DMS79 (cell line): ENCODE measurements at places on chromosomes 6 and 20.

GRCh38 chr6:41692730-41693129 lies 42.7 kb downstream of the TFEB start:
- no peak for DNase-seq

DNA sequence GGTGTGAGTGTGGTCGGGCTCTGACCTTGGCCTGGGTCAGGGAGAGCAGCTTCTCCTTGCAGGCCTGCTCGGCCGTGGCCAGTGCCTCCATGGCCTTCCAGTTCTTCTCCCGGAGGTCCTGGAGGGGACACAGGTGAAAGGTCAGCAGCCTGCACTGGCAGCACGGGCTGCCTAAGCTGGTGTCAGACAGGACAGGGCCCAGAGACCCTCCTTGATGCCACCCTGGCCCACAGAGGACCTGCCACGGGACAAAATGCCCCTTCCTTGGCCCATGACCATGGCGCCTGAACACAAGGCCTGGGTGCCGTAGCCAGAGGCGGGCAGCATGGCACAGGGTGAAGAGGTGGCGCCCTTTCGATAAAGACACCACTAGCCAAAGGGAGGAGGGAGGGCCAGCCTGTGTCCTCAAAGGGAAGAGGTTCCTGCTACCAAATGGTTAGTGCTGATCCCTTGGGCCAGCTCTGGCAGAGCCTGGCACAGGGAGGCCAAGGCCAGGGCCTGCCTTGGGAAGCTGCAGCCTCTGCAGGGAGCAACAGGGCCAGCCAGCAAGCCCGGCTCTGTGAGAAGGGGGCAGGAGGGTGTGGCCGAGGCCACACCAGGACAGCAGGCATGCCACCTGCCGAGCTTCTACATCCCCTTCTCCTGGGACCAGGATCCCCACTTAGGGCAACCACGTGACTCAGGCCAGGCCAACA lies 54.8 kb downstream of the DSTN start:
- no peak for DNase-seq

- no peak for DNase-seq
Measured at GRCh38 chr6:101397199-101397598, 3.7 kb downstream of the GRIK2 start.

- peak; percentile 71 for DNase-seq
Measured at GRCh38 chr6:148577687-148578488, 168.9 kb upstream of the UST start.

DNA sequence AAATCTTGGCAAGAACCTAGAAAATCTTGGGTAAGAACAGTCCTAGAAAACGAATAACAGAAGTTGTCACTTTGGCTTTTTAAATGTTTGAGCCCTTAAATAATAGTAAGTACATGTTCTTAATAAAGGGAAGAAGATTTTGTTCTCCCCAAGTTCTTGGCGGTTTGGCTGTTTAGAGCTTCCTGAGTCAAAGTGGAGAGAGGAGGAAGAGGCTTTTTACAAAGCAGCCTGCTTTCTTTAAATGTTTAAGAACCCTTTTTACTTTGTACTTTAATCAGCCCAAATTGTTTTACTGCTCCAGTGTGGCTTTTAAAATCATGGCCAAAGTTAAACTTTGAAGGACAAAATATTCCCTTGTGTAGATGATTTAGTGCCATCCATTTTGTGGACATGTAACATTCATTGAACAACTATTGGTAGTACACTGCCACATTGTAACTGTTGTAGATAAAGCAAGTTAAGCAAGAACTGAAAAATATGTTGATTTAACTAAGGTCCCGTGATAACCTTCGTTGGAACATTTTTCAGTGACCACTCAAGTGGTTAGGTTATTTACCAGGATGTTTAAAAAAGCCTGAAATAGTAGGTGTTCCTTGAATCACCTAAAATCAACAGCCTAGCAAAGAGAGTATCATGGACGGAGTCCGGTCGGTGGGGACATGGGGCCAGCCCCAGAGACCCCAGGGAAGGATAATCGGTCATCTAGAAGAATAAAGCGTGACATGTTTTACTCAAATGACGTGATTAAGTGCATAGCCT lies 2.4 kb downstream of the AMD1 start:
- DNase-seq: no peak

- no peak for DNase-seq
Measured at GRCh38 chr6:169083508-169083874, 170.2 kb downstream of the THBS2 start.

GRCh38 chr6:11639376-11640235 lies 102.1 kb downstream of the TMEM170B start:
- DNase-seq: no peak

DNA sequence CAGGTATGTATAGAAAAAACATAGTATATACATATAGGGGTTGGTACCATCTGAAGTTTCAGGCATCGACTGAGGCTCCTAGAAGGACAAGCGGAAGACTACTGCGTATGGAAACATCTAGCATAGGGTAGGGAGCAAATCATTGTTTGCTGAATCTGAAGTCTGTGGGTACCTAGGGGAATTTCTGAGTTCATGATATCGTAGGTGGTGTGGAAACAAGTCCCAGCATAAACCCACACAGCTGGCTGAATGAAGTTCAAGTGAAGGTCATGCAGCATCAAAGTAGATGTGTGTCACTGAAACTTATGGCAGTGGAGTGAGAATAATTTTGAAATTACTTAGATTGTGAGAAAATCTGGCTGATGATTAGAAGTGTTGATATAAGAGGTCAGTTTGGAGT lies 39.4 kb downstream of the MAP7 start:
- DNase-seq: no peak

DNA sequence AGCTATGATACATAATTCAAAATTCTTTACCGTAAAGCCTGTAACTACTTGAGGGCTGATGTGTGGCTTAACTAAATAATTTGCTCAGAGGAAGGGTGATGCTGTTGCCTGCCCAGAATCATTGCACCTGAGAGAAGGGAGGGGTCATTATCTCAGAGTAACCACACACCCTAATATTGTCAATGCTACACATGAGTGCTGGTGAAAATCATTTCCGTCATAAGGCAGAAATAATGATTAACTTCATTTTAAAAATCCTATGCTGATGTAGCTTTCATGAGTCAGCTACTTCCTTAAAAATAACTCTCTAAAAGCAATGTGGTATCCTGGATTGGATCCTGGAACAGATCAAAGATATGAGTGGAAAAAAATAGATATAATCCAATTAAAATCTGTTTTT lies 146.4 kb upstream of the FAM83B start:
- DNase-seq: no peak

DNA sequence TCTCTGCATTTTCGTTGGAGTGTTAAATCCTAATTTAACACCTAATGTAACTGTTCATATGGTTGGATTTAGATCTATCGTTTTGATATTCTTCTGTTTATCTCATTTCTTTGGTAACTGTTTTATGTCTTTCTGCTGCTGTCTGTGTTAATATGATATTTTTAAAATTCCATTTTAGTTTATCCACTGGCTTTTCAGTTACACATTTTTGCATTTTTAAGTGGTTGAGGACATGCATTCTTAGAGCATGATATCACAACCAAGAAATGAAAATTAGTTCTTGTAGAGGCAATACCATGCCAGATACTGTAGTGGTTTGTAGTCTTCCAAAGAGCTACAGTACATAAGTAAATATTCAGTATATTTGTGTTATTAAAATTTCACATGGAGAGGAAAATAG lies 58.6 kb downstream of the LIN28B start:
- no peak for DNase-seq

DNA sequence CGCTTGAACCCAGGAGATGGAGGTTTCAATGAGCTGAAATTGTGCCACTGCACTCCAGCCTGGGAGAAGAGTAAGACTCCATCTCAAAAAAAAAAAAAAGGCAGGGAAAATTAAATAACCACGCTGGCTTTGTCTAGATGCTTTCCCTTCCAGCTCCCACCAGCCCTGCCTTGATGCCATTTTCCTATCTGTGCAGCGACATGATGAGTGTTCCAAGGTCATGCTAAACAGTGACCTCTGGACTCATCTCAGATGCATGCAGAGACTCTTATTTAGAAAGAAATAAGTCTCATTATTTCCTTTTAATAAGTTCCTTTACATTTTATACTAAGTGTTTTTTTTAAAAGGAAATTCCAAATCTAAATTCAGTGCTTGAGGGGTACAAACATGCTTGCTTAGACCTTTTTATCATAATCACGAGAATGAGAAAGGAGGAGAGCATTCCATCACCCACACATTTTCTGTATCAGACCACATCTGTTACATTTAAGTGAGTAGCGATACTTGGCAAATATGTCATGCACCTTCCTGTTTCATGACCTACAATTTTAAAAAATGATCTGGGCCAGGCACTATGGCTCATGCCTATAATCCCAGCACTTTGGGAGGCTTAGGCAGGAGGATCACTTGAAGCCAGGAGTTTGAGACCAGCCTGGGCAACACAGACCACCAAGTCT lies 101.1 kb upstream of the RREB1 start:
- no peak for DNase-seq

GRCh38 chr6:40387127-40387870 lies 199.9 kb downstream of the LRFN2 start:
- no peak for DNase-seq

DNA sequence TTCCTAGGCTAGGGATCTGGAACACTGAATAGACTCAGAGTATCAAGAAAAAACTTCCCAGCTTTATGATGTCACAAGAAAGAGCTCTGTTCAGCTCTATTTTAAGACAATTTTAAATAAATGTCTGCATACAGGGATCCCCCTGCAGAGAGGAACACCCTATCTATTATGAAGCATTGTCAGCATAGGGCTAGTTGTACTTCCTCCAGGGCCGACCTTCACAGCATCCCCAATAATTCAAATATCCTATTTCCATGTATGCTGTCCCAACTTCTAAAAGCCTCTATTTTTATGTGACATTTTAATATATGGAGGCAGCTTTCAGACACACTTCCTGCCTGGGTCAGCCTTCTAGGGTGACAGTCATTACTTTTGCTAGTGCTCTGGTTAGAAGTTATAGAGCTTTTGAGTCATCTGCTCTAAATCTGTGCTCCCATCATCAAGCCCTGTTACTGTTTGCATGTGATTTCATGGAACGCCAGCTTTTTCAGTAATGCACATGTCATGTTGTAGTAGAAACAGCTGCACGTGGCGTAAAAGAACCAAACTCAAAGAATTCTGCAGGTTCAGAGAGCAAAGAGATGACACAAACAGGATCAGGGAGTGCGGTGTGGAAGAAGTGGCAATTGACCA lies 189.2 kb downstream of the ADGB start:
- DNase-seq: no peak

- no peak for DNase-seq
Measured at GRCh38 chr6:46808806-46809205, 15.6 kb downstream of the MEP1A start.

- peak; percentile 46 for DNase-seq
Measured at GRCh38 chr6:32046450-32047083, 8.4 kb downstream of the CYP21A2 start.

DNA sequence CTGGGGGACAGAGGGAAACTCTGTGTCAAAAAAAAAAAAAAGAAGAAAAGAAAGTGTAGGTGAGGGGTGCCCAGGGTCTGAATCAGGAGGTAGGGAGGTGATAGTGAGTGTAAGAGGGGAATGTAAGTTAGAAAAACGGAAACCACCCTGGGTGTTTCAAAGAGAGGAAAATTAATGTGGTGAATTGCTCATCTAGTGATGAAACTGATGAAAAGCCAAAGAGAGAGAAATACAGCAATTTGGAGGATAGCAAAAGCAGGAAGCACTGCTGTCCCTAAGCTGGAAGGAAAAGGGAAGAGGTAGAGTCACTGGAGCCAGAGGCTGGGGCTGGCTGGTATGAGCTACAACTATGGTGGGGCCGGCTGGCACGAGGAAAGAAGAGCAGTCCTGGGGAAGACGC lies 85.0 kb upstream of the CEP85L start:
- no peak for DNase-seq

DNA sequence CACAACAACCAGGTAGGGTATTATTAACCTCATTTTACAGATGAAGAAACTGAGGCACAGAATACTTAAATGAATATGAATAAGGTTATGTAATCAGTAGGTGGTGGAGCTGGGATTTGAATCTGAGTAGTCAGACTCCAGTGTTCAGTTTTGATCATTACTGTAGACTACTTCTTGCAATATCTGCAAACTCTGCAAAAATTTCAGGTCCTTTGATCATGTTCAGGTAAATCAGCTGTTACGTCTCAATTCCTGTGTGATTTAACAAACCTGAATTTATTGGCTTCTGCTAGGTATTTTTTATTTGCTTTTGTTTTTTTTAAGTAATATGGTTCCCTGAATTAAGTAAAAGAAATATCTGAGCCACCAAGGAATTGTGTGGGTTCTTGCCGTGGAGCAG lies 70.7 kb upstream of the NOTCH4 start:
- DNase-seq: no peak

- peak; percentile 98 for DNase-seq
Measured at GRCh38 chr6:169959136-169960002, 207.9 kb downstream of the ERMARD start.

DNA sequence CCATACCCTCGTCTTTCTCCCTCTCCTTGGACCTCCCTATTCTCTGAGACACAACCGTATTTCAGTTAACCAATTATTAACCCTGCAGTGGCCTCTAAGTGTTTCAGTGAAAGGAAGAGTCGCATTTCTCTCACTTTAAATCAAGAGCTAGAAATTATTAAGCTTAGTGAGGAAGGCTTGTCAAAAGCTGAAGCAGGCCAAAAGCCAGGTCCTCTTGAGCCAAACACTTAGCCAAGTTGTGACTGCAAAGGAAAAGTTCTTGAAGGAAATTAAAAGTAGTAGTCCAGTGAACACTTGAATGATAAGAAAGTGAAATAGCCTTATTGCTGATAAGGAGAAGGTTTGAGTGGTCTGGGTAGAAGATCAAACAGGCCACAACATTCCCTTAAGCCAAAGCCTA lies 58.3 kb downstream of the SNX9 start:
- DNase-seq: no peak

DNA sequence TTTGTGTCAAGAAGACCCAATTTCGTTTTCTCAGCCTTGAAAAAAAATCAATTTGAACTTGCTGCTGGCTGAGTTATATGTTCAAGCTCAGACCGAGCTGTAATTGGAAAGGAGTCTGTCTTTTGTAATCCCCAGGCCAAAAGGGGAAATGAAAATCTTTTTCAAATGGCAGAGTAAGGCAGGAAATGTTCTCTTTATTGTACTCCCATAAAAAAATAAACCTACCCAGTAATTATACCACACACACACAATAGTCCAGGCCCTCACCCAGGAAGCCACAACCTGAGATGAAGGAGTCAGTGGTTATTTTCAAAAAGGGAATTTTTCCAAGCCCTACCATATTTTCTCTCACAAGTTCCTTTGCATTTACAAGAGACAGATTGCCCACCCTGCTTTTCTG lies 45.3 kb downstream of the CLIC5 start:
- DNase-seq: no peak

- no peak for DNase-seq
Measured at GRCh38 chr20:1171461-1172093, 13.2 kb downstream of the TMEM74B start.

- DNase-seq: peak; percentile 13
Measured at GRCh38 chr20:25077610-25078169, 4.3 kb downstream of the VSX1 start.

DNA sequence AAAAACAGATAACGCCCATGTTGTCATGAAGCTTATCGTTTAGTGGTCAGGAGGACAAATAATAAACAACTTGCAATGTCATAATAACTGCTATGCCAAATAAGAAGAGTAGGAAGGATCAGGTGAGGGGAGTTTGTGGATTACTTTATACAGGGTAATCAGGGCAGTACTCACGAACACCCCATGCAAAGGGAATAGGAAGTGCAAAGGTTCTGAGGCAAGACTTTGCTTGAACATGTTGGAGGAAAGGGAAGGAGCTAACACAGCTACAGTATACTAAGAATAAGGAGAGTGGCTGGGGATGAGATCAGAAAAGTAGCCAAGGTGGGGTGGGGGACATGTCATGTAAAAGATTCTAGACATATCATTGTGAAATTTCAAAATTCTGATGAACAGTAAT lies 292.0 kb upstream of the RUNX2 start:
- no peak for DNase-seq
